ENCODE measurements at places on chromosomes 13 and 19.

DNA sequence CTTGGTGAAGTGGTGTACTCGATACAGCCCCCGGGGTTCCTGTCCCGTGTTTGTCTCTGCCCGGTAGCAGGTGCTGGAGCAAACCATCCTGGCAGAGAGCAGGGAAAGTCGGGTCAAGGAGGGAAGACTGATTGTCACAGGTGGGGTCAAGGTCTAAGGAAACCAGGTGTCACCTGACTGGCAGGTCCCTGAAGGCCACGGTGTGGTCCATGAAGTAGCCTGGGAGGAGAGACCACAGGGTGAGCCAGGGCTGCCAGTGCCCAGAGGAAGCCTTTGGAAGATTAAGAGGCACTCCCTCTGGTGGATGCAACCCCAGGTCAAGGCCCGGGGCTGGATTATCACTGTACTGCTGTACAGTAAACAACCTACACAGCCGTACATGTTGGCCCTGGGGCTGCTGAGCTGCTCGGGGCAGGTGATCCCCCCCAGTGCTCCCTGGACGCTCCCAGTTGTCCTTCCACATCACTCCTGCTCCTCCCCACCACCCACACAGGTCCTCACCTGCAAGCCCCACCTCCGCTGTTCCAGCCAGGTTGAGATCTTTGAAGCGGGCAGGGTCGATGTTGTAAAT lies 6.0 kb upstream of the CCER2 start:
- no peaks in the 10 kb centered on the region for H3K27me3 ChIP-seq
- no peaks in the 10 kb centered on the region for H3K4me1 ChIP-seq
- H3K4me3 ChIP-seq, result no peak overlapping the region
- DNase-seq, result no peak
- H3K36me3 ChIP-seq, result peaks cover 15% of the 10 kb centered on the region

- H3K36me3 ChIP-seq, result no peaks in the 10 kb centered on the region
- H3K27ac ChIP-seq, result no peak overlapping the region
- no peaks in the 10 kb centered on the region for H3K4me1 ChIP-seq
- H3K4me3 ChIP-seq, result no peak overlapping the region
These were observed 49.6 kb downstream of the RYR1 start for GRCh38 chr19:38483016-38483630.

- peak within 1 kb of the TSS; percentile 79 for H3K27ac ChIP-seq
- no peaks in the 10 kb centered on the region for H3K27me3 ChIP-seq
- H3K4me1 ChIP-seq, result peaks cover 51% of the 10 kb centered on the region
- DNase-seq, result peak; percentile 77
- H3K36me3 ChIP-seq, result peaks cover 6% of the 10 kb centered on the region
These were observed at the start of gene TRIP10 for GRCh38 chr19:6739390-6739882. Gene TRIP10, plus strand, starts transcription at chr19:6739680. Its CDS starts 82 bp downstream, at chr19:6739762.

DNA sequence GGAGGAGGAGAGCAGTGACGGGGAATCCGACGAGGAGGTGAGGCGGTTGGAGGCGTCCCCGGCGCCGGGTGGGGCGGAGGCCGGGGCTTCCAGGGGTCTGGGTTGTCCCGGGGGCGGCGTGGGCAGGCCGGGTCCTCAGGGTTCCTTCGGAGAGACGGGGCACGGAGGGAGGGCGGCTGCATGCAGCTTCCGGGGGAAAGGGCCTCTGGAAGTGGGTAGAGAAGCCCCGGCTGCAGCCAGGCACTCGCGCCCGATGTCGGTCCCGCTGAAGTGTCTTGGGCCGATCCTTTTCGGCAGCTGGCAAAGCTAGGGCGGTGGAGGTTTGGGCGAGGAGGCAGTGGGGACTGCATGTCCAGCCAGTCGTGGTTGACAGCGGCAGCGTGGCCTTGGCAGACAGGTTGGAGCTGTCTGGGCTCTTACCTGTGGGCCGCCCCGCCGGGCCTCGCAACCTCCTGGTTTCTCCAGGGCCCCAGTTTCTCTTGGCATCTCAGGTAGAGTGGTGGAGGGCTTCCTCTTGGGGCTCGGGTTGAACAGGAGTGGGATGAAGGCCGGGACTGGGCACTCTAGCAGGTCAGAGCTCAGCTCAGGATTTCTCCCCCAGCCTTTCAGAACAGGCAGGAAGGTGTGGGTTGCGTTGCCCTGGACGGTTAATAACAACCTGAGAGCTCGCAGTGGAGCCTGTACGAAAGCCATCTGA lies 690 bp downstream of the KMT2B start:
- H3K27ac ChIP-seq, result peak overlapping the region; percentile 16
- H3K36me3 ChIP-seq, result peaks cover 30% of the 10 kb centered on the region
- peak overlapping the region; percentile 70 for H3K4me3 ChIP-seq
- no peak for DNase-seq
- no peaks in the 10 kb centered on the region for H3K27me3 ChIP-seq

GRCh38 chr19:54518844-54519243 lies 16.2 kb downstream of the LAIR2 start:
- no peak overlapping the region for H3K4me3 ChIP-seq
- no peak overlapping the region for H3K27ac ChIP-seq
- no peaks in the 10 kb centered on the region for H3K27me3 ChIP-seq

GRCh38 chr13:99311137-99311536 lies 3.9 kb upstream of the GPR183 start:
- H3K36me3 ChIP-seq, result no peaks in the 10 kb centered on the region
- no peak for DNase-seq
- peak overlapping the region; percentile 38 for H3K27ac ChIP-seq
- H3K27me3 ChIP-seq, result no peaks in the 10 kb centered on the region
- H3K4me1 ChIP-seq, result peaks cover 68% of the 10 kb centered on the region
- no peak overlapping the region for H3K4me3 ChIP-seq

GRCh38 chr19:17159466-17160393 lies 55.4 kb upstream of the USE1 start:
- H3K4me3 ChIP-seq, result no peak overlapping the region
- peaks cover 23% of the 10 kb centered on the region for H3K36me3 ChIP-seq
- no peak overlapping the region for H3K27ac ChIP-seq
- H3K4me1 ChIP-seq, result no peaks in the 10 kb centered on the region

GRCh38 chr13:112648101-112648500 lies 41.7 kb upstream of the ATP11A start:
- no peaks in the 10 kb centered on the region for H3K36me3 ChIP-seq
- H3K27ac ChIP-seq, result no peak overlapping the region
- peaks cover 5% of the 10 kb centered on the region for H3K27me3 ChIP-seq
- no peak for DNase-seq
- H3K4me3 ChIP-seq, result no peak overlapping the region

- no peaks in the 10 kb centered on the region for H3K27me3 ChIP-seq
- H3K36me3 ChIP-seq, result no peaks in the 10 kb centered on the region
- H3K4me3 ChIP-seq, result no peak overlapping the region
- DNase-seq, result no peak
These were observed 169.4 kb downstream of the B3GLCT start for GRCh38 chr13:31369213-31369612.

GRCh38 chr13:44160591-44161191 lies 212.9 kb upstream of the SERP2 start:
- H3K27ac ChIP-seq, result no peak overlapping the region
- DNase-seq, result no peak
- H3K27me3 ChIP-seq, result peaks cover 9% of the 10 kb centered on the region
- no peaks in the 10 kb centered on the region for H3K4me1 ChIP-seq
- no peak overlapping the region for H3K4me3 ChIP-seq

- peaks cover 2% of the 10 kb centered on the region for H3K27me3 ChIP-seq
- no peak overlapping the region for H3K4me3 ChIP-seq
- H3K27ac ChIP-seq, result no peak overlapping the region
- DNase-seq, result no peak
- no peaks in the 10 kb centered on the region for H3K4me1 ChIP-seq
- no peaks in the 10 kb centered on the region for H3K36me3 ChIP-seq
These were observed 200.5 kb downstream of the KLF5 start for GRCh38 chr13:73259061-73260017.

GRCh38 chr13:59776924-59777690 lies 386.6 kb downstream of the DIAPH3 start:
- no peaks in the 10 kb centered on the region for H3K36me3 ChIP-seq
- no peaks in the 10 kb centered on the region for H3K4me1 ChIP-seq
- no peak overlapping the region for H3K27ac ChIP-seq
- no peak for DNase-seq

GRCh38 chr13:99929866-99930265 lies 41.7 kb downstream of the ZIC5 start:
- no peaks in the 10 kb centered on the region for H3K4me1 ChIP-seq
- H3K36me3 ChIP-seq, result no peaks in the 10 kb centered on the region
- no peak overlapping the region for H3K4me3 ChIP-seq
- DNase-seq, result no peak
- no peak overlapping the region for H3K27ac ChIP-seq
- no peaks in the 10 kb centered on the region for H3K27me3 ChIP-seq

Measured in T-cell (primary cell).